Mucosa of descending colon (tissue), 3 donors: ENCODE measurements at places on chromosomes 1 and 21.

- DNase-seq = no peak
These were observed 1574.2 kb downstream of the PLA2G4A start for GRCh38 chr1:188402986-188403385.

- DNase-seq = no peak
These were observed 20.0 kb downstream of the RRP1 start for GRCh38 chr21:43809346-43809799.

- no peak for DNase-seq
These were observed 9.3 kb downstream of the PODN start for GRCh38 chr1:53071167-53071865.

DNA sequence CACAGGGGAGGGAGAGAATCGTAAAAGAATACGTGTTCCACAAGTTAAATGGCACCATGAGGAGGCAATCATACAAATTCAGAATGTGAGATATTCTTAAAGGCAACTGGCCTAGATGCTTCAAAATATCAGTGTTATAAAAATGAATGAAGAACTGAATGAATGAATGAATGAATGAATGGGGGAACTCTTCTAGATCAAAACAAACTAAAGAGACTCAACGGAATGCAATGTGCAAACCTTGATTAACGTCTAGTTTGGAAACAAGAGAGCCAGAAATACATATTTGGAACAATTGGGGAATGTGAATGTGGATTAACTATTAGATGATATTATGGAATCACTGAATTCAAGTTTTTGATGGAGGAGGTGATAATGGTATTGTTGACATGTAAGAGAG lies 16.8 kb downstream of the CFAP45 start:
- DNase-seq = no peak

- DNase-seq = no peak
These were observed 505.2 kb upstream of the ZRANB2 start for GRCh38 chr1:71586030-71586429.

- DNase-seq = no peak
These were observed 138.7 kb downstream of the MIS18A start for GRCh38 chr21:32140151-32140550.

DNA sequence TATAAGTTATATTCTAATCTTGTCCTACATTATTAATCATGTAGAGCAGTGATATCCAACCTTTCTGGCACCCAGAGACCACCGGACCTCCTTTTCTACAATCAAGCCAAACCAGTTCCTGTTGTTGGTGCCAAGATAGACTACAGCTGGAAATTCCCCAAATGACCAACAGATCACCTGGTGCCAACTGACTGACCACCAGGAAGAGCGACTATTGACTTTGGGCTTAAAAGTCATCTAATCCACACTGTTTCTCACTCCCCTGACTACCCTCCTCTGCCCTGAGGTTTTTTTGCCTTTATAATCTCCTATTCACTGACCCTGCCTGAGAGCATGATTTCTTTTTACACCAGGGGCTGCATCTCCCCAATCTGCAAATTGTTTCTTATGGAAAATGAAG lies 425.2 kb downstream of the TTLL7 start:
- no peak for DNase-seq

- no peak for DNase-seq
These were observed 36.5 kb upstream of the RIPK4 start for GRCh38 chr21:41803316-41803715.

- DNase-seq = no peak
These were observed 94.8 kb downstream of the DAB1 start for GRCh38 chr1:57329001-57329527.

GRCh38 chr1:201540846-201541735 lies 2.2 kb downstream of the NAV1 start:
- no peak for DNase-seq

DNA sequence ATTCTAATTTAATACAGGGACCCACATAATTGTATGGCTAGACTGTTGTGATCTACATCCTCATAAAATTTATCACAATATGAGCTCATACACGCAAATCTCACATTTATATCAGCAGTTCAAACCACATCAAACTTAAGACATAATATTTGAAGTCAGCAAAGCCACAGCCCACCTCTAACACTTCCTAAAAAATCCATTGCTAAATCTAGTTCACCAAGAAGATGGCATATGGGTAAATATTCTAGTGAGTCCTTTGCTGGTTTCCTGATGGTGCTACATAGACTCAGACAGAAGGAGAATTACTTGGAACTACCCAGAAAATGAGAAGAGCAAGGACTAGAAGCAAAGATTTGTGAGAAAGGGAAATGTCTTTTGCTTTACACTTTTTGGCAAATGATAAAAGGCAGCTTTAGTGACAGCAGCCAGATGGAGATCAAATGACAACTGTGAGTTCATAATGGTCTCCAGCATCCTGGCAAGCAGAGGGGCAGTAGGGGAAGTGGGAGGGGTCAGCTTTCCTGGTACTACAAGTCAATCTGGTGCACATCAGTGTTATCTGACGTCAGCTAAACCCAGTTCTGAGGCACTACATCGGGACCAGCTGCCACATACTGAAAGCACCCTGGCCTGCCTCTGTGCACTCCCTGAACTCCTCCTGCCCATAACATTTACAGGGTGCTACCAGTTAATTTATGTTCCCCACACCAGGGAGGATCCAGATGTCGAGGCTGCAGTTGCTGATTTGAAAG lies 10.6 kb upstream of the GADD45A start:
- no peak for DNase-seq

DNA sequence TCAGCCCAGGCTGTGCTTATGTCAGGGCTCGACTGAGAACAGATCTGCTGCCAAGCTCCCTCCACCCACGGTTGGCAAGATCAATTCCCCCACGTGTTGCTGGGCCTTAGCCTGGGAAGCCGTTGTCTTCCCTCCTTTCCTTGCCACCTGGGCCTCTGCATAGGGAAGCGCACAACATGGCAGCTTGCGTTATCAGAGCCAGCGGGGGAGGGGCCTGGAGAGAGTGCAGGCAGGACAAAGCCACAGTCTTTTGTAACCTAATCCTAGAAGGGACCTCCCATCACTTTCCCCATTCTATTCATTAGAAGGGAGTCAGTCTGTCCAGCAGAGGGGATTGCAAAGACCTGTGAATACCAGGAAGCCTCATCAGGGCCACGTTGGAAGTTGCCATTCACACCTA lies 17.0 kb upstream of the IGSF21 start:
- no peak for DNase-seq

DNA sequence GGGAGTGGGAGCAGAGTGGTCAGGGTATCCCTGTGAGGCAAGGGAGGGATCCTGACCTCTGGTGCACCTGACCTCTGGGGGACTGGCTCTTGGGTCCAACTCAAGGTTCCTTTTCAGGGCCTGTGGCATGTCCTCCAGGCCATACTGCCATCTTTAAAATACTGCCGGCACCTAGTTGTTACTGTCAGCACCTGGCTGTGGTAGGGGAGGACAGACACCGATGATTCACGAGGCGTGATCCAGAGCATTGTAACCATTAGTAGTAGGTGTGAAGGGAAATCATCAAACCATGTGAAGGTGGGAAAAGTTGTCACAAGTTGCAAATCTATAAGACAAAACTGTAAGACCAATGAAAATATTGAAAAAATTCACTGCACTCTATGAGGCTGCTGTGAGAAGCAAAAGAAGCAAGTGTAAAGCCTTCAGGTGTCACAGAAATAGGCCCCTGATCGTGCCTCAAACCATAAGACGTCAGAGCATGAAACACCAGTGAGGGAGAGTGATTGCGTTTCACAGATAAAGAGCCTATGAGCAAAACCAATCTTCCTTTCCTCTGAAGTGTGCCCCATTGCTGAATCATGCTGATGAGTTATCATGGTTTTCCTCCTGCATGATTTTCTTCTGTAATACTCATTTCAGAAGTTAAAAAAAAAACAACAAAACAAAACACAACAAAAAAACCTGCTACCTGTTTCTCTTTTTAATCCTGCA lies 55.3 kb downstream of the CDC7 start:
- DNase-seq = no peak

DNA sequence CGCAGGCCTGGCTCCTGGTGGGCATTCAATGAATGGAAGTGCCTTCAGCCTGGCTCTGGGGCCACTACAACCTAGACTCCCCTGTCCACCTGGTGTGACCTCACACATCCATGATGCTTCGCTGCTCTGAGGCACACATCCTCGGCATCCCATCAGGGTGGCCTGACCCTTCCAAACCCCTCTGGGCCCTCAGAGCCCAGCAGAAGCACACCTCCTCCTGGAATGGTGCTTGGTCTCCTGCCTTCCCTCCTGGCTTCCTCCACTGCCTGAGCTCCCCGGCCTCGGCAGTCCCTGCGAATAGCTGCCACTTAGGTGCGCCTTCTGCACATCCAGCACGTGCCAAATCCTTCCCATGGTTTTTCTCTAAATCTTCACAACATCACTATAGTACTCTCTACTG lies 133.8 kb downstream of the GLIS1 start:
- DNase-seq = no peak

GRCh38 chr1:55639051-55639450 lies 423.9 kb upstream of the USP24 start:
- DNase-seq = no peak

DNA sequence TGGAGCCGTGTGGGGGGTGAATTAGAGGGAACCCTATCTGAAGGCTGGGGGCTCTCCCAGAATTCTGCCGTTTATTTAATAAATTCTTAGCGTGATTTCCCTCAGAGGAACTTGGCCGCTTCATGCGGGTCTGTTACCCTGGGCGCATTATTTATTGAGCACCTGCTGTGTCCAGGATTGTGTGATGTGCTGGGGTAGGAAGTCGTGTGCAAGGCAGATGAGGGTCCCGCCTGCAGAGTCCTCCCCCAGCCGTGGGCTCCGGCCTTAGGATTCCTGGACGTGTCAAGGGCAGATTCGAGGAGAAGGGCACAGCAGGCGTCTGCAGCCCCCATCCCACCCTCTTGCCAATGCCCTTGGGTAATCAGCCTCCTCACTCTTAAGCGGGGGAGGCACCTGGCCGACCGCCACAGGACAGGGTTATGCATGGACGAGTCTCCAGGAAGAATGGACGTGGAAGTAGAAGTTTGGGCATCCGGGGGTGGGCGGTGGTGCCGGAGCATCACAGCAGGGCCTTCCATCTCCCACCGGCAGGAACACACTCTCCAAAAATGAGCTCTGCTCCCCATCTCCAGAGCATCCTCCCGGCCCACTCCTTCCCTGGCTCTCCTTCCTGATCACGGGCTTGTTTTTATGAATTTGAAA lies 233.3 kb upstream of the C1orf174 start:
- no peak for DNase-seq

DNA sequence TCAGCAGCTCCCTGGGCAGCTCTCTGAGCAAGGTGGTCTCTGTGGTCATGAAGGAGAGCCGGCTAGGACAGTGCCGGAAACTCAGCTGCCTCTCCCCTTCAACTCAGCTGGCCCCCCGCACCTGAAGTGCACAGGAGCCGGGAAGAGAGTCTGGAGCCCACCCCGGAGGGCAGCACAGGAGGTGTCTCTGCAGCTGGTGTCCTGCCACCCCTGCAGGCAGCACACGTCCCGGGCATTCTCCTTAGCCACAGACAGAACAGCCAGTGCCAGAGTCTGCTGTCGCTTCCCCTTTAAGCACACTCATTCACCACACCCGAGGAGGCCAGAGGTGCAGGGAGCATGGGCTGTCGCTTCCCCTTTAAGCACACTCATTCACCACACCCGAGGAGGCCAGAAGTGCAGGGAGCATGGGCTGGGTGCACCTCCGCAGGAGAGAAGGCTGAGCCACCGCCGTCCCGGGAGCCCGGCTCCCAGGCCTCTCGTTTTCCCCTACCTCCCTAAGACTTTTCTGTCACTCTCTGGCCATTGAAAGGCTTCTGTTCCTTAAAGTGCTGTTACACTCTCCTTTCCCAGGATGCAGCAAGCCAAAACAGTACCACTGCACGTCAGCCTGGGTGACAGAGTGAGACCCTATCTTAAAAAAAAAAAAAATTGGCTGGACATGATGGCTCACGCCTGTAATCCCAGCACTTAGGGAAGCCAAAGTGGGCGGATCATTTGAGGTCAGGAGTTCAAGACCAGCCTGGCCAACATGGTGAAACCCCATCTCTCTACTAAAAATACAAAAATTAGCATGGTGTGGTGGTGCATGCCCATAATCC lies 16.9 kb upstream of the SAMD11 start:
- peak; percentile 74 for DNase-seq

DNA sequence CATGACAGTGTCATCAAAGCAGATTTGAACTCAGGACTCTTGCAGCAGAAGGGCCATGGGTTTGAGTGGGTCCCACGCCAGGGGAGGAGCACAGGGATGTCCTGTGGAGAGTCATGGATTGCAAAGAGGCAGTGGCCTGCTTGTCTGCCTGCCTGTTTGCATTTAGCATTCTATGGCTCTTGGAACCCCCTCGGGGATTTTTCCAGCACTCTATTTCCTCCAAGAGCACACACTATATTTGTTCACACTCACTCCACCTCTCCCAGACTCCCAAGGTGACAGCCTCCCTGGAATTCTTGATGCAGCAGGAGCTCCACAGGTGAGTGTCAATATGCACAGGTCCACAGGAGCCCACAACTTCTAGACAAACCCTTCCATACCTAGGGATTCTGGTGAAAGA lies 73.1 kb upstream of the LRRN2 start:
- no peak for DNase-seq

GRCh38 chr1:65316233-65316632 lies 6.9 kb downstream of the DNAJC6 start:
- no peak for DNase-seq

- no peak for DNase-seq
These were observed 4.1 kb downstream of the PABPC4 start for GRCh38 chr1:39572379-39573096.

GRCh38 chr1:117642963-117643362 lies 37.1 kb downstream of the TENT5C start:
- DNase-seq = no peak

DNA sequence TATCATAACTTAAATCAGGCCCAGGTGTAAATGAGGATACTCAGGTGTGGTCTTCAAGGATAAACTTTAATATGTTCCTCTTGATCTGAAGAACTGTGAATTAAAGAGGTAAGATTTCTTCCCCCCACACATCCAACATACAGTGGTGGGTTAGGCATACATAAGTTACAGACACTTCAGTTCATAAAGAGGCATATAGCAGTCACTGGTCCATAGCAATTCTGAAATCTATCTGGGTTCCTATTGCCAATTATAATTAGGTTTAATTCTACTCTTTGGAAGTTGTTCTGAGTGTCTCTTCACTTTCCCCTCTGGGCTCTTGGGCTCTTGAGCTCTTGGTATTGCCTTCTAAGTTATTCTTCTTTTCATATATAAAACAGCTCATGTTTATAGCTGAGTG lies 32.5 kb upstream of the TSPAN2 start:
- DNase-seq = no peak

- peak; percentile 66 for DNase-seq
These were observed 26.1 kb downstream of the ATP5PF start for GRCh38 chr21:25708467-25709065.

- no peak for DNase-seq
These were observed 31.6 kb downstream of the CDK18 start for GRCh38 chr1:205535866-205536758.

DNA sequence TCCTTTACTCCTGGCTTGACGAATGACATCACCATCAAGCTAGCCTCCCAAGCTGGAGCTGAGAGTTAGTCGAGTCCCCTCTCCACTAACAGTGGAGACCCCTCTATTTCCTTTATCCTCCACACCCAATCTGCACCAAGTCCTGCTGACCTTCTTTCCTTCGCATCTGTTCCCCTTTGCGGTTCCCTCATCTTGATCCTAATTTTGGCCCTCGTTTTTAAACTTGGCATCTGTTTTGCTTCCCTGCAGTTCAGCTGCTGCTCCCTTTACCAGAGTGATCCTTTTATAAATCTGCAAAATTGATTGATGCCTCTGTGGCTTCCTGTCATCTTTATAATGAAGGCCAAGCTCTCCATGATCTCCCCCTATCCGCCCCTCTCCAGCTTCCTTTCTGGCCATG lies 49.0 kb upstream of the TSPAN2 start:
- DNase-seq = no peak

GRCh38 chr1:244796719-244797406 lies 38.6 kb upstream of the COX20 start:
- no peak for DNase-seq
